ENCODE measurements at places on chromosomes 4 and X. TPM values are rescaled to one million over a fixed set of nuclear protein-coding genes. Genes with fewer than 3 reads are reported as not detected.

DNA sequence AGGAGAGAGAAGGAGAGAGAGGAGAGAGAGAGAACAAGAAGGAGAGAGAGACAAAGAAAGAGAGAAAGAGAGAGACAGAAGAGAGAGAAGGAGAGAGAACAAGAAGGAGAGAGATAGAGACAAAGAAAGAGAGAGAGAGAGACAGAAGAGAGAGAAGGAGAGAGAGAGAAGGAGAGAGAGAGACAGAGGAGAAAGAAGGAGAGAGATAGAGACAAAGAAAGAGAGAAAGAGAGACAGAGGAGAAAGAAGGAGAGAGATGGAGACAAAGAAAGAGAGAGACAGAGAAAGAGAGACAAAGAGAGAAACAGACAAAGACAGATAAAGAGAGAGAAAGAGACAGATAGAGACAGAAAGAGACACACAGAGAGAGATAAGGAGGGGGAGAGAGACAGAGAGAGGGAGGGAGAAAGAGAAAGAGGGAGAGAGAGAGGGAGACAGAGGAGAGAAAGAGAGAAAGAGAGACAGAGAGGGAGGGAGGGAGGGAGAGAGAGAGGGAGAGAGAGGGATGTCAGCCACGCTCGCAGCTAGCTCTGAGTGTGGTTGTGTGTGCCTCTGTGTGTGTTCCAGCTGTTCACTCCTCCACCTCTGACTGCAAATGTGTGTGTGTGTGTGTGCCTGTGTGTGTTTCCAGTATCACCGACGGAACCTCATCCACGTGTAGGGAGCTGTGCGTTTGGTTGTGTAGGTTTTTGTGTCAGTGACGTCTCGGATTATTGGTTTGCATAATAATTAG is 105.8 kb downstream of the CRLF2 start:
- DNase-seq, result no peak
- H3K36me3 ChIP-seq, result no peaks in the 10 kb centered on the region
- H3K4me1 ChIP-seq, result no peaks in the 10 kb centered on the region
- no peak overlapping the region for H3K27ac ChIP-seq

DNA sequence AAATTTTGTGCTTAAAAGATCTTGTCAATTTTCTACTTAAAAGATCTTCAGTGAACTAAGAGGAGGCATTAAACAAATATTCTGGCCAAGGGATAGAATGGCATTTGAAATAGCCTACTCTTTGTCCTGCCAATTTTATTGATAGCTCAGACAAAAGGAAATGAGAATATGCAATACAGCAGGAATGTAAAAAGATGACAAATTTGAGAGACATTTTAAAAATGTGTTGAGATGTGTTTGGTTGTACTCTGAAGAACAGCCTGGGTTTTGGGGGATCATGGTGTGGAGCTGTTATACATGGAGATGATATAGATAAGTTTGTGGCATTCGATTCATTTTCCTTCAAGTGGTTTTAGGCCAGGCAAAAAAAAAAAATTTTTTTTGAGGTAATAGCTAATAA is 11.6 kb upstream of the MAD2L1 start:
- no peak overlapping the region for H3K27ac ChIP-seq
- no peak for DNase-seq
- H3K27me3 ChIP-seq, result no peaks in the 10 kb centered on the region
- no peaks in the 10 kb centered on the region for H3K4me1 ChIP-seq
- H3K4me3 ChIP-seq, result no peak overlapping the region

Gene RRH
- not detected for total RNA-seq

- H3K4me3 ChIP-seq, result peak overlapping the region; percentile 64
- peaks cover 29% of the 10 kb centered on the region for H3K4me1 ChIP-seq
- peak overlapping the region; percentile 83 for H3K27ac ChIP-seq
- no peaks in the 10 kb centered on the region for H3K27me3 ChIP-seq
Observed at GRCh38 chr4:53378171-53378482, 686 bp downstream of the FIP1L1 start.

DNA sequence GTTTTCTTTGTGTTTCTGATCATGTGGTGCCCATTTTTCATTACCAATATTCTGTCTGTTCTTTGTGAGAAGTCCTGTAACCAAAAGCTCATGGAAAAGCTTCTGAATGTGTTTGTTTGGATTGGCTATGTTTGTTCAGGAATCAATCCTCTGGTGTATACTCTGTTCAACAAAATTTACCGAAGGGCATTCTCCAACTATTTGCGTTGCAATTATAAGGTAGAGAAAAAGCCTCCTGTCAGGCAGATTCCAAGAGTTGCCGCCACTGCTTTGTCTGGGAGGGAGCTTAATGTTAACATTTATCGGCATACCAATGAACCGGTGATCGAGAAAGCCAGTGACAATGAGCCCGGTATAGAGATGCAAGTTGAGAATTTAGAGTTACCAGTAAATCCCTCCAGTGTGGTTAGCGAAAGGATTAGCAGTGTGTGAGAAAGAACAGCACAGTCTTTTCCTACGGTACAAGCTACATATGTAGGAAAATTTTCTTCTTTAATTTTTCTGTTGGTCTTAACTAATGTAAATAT is 110.4 kb downstream of the IL13RA2 start:
- no peaks in the 10 kb centered on the region for H3K27me3 ChIP-seq
- H3K4me3 ChIP-seq, result no peak overlapping the region
- no peaks in the 10 kb centered on the region for H3K36me3 ChIP-seq
- no peaks in the 10 kb centered on the region for H3K4me1 ChIP-seq

Gene PNMA6F
- not detected for total RNA-seq

GRCh38 chrX:18885328-18886004 is 98.4 kb downstream of the PHKA2 start:
- peak overlapping the region; percentile 70 for H3K27ac ChIP-seq
- H3K4me1 ChIP-seq, result peaks cover 22% of the 10 kb centered on the region
- no peak for DNase-seq
- H3K4me3 ChIP-seq, result no peak overlapping the region
- no peaks in the 10 kb centered on the region for H3K27me3 ChIP-seq

- no peaks in the 10 kb centered on the region for H3K27me3 ChIP-seq
- DNase-seq, result no peak
- H3K27ac ChIP-seq, result no peak overlapping the region
- no peaks in the 10 kb centered on the region for H3K36me3 ChIP-seq
- H3K4me1 ChIP-seq, result no peaks in the 10 kb centered on the region
- H3K4me3 ChIP-seq, result no peak overlapping the region
Observed at GRCh38 chr4:185554365-185555126, 19.2 kb upstream of the PDLIM3 start.

GRCh38 chr4:6020613-6021012 is 2.4 kb upstream of the C4orf50 start:
- no peak for DNase-seq
- H3K27me3 ChIP-seq, result no peaks in the 10 kb centered on the region
- no peak overlapping the region for H3K4me3 ChIP-seq

GRCh38 chr4:128455480-128455879 is 167.9 kb upstream of the PGRMC2 start:
- H3K36me3 ChIP-seq, result no peaks in the 10 kb centered on the region
- H3K4me1 ChIP-seq, result peaks cover 7% of the 10 kb centered on the region
- no peak overlapping the region for H3K4me3 ChIP-seq

- no peak overlapping the region for H3K4me3 ChIP-seq
- no peaks in the 10 kb centered on the region for H3K36me3 ChIP-seq
- no peaks in the 10 kb centered on the region for H3K27me3 ChIP-seq
- H3K27ac ChIP-seq, result peak overlapping the region; percentile 62
Observed at GRCh38 chr4:7956934-7957656, 17.4 kb upstream of the AFAP1 start.

- no peak overlapping the region for H3K4me3 ChIP-seq
- H3K36me3 ChIP-seq, result no peaks in the 10 kb centered on the region
- H3K4me1 ChIP-seq, result no peaks in the 10 kb centered on the region
- no peaks in the 10 kb centered on the region for H3K27me3 ChIP-seq
Observed at GRCh38 chrX:136766785-136767103, 14.0 kb downstream of the ARHGEF6 start.

GRCh38 chrX:77003956-77004355 is 443.2 kb upstream of the FGF16 start:
- no peaks in the 10 kb centered on the region for H3K36me3 ChIP-seq
- H3K27me3 ChIP-seq, result no peaks in the 10 kb centered on the region
- DNase-seq, result no peak
